ENCODE measurements at places on chromosomes 3 and 15.
A peak's percentile ranks its signal among the peaks of the same experiment; 100 is the strongest.

- DNase-seq: no peak
Observed at GRCh38 chr15:31207246-31207645, 105.7 kb upstream of the TRPM1 start.

GRCh38 chr3:42659451-42660130 is 6.1 kb downstream of the ZBTB47 start:
- DNase-seq: no peak

DNA sequence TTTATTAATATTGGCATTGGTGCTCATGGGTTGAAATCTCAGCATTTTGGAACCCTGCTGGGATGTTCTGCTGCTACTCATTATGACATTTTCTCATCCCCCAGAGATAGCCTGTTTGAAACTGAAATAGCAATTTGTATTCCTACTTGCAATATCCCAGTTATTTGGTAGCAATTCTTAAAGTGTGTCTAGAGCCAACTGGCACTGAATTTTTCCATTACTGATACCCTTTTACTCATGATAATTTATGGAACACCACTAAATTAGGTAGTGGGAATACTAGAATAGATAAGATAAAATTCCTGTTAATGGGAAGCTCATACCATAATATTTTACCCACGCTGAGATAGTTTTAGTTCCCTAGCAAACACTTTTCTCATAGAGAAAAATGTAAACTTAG is 309.3 kb downstream of the SV2B start:
- no peak for DNase-seq

GRCh38 chr3:153599685-153600084 is 437.7 kb downstream of the RAP2B start:
- peak; percentile 70 for DNase-seq

GRCh38 chr15:35281515-35281914 is 196.4 kb upstream of the NANOGP8 start:
- DNase-seq: no peak

DNA sequence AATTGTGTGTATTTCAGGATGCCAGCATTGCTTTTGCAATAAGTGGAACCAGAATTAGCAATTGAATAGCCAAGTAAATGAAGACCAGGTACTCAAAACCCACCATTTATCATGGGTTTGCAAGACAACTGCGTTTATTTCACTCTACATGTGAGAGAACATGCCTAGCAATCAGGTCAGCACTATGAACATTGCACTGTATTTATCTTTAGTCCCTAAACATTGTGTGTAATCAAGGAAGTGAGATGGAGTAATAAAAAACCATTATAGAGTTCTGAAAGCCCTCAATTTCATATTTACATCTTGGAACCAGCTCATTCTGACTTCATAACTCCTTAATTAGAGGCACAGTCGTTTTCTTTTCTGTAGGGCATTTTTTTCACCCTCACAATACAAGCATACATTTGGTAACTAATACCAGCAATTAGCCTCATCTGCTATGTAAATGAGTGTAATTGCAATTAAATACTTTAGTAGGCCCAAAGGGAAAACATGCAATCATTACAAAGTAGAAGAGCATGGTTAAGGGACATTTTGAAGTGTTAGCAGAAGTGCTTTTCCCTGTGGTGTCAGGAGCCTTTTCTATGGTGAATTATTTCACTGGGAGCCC is 153.1 kb upstream of the DPH6 start:
- DNase-seq: no peak

- no peak for DNase-seq
Observed at GRCh38 chr3:129622933-129623332, 16.5 kb upstream of the PLXND1 start.

DNA sequence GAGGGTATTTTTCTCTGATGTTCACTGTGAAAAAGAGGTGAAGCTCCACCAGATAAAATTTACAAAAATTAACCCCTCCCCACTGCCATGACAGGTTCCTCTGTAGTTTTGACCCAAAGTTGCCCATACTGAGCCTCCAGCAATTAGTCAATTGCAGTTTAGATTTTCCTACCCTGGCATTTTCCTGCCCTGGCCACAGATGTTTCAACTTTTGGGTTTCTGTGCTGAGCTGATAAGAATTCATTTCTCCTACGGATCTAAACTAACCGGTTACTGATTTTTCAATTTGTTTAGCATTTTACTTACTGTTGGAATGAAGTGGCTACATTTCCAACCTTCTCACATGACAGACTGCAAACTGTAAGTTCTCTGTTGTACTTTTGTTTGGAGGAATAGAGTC is 1346.1 kb upstream of the EPHA6 start:
- DNase-seq: no peak

DNA sequence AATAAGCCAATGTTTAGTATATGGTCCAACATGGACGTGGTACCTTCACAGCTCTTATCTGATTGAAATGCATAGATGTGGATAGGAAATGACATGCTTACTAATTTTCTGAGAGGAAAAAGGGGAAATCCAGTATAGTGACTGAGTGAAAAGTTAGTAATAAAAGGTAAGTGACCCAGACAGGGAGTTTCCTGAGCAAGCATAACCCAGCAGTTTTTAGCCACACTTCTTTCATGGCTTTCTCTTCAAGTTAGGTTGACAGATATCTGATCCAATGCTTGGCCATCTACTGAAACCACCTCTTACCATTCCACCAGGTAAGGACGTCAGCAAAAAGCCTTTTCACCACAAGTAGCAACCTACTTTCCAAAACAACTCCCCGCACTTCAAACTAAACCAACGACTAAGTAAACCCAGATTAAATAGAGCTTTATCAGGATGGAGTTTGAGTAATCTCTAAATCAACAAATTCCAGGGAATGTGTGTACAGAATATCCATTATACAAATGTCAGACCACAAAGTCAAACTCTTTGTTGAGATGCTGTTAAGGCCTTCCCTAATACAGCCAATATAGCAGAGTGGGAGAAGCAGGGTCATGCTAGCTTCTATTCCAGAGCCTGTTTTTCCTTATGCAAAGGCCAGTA is 329.7 kb downstream of the RORA start:
- DNase-seq: no peak

- peak; percentile 97 for DNase-seq
Observed at GRCh38 chr3:107987036-107987939, 103.5 kb downstream of the CD47 start.

DNA sequence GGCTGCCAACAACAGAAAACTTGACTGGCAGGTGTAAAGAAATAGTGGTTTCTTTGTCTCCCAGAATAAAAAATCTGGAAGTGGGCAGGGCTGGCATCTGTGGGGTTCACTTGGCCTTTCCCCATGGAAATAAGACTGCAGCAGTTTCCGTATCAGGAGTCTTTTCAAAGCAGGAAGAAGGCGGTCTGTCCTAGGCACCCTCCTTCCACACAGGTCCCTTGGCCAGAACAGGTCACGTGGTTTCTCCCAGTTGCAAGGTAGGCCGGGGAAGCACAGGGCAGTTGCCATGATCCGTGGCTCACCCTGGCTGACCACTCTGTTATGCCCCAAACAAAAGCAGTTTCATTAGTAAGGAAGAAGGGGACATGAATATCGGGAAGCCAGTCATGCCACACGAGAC is 45.4 kb downstream of the ZDHHC19 start:
- DNase-seq: no peak

GRCh38 chr15:60413231-60413824 is 15.5 kb upstream of the ANXA2 start:
- no peak for DNase-seq

GRCh38 chr3:52990637-52991036 is 55.2 kb downstream of the SFMBT1 start:
- DNase-seq: no peak

GRCh38 chr3:178475062-178475461 is 61.2 kb upstream of the KCNMB2 start:
- DNase-seq: no peak

GRCh38 chr3:71441217-71441924 is 142.2 kb downstream of the FOXP1 start:
- DNase-seq: no peak

DNA sequence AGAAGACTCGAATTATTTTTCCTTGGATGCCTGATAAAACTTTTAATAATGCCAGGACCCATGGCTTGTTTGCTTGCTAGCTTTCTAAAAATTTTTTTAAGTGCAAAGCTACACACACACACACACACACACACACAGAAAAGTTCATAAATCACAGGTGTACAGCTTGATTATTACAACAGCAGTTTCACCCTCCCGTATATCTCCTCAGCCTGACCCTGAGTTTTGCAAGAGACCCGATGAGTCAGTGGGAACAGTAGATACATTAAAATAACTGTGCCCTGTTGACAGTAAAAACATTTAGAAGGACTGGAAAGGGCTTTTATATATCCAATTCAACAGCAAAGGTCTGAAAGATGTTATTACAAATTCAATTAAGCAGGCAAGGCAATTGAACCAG is 46.7 kb downstream of the EMC4 start:
- no peak for DNase-seq

DNA sequence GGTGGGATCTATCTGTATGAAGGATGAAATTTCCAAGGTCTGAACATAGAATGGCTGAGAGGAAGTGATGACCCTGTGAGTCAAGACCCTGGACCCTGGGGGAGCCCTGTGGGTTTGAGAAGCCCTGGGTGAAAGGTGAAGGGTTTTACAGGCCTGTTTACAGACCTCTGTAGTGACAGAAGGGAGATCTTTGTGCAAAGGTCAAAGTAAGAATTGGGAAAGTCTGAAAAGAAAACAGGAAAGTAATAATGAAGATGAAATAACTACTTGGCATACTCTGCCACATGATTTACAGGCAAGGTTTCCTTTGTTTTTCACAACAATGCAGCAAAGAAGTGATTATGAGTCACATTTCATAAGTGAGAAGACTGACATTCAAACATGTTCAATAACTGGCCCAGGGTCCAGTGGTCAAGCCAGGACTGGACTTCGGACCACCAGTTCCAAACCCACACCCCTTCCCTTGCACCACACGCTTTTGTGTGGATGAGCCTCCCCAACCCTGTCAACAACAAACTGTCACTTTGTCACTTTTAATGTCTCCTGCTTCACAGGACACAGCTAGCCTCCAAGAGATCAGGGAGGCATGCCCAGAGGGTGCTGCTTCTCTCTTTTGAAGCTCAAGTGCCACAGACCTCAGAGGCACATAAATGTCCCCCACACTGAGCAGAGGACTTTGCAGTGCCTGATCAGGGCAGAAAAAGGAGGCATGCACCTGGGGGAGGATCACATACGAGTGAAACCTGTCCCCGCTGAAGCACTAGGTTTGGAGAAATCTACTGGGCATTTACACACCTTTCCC is 21.5 kb downstream of the CD86 start:
- DNase-seq: no peak

GRCh38 chr3:11155341-11156025 is 1.2 kb downstream of the HRH1 start:
- peak; percentile 76 for DNase-seq

GRCh38 chr3:58163234-58163633 is 47.5 kb downstream of the DNASE1L3 start:
- DNase-seq: no peak

- DNase-seq: no peak
Observed at GRCh38 chr3:49700453-49701128, 11.2 kb downstream of the RNF123 start.

- no peak for DNase-seq
Observed at GRCh38 chr15:64009798-64010261, 36.5 kb downstream of the DAPK2 start.

- DNase-seq: no peak
Observed at GRCh38 chr15:76936671-76937070, 5.1 kb downstream of the RCN2 start.

DNA sequence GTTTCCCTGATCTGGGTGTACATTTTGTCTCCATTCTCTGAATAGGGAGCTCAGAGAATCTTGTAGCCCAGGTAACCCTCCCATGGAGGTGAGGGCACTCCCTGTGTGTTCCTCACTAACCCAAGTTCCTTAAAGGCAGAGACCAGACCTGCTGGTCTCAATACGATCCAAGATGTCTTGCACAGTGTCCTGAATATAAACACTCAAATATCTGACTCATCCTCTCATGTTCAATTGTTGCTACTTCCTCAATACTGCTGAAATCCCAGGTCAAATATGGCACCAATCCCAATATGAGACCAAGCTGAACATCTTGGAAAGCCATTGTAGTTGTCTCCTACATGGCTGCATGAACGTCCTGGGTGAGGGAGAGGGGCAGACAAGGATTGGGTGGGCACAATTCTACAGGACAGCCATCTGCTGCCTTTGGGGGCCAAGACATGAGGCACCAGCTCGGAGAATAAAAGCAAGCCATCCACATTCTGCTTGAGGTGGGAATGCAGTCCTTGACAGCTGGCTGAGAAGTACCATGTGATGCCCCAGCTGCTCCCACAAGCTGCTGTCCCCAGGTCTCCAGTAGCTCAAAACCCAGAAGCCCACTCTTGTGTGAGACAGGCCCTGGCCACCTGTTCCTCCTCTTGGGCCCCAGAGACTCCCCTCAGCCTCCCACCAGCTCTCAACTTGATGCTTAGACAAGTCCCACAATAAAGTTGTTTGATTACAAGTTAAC is 18.2 kb downstream of the TBC1D2B start:
- DNase-seq: no peak

- DNase-seq: no peak
Observed at GRCh38 chr3:160296591-160296990, 71.4 kb downstream of the C3orf80 start.

DNA sequence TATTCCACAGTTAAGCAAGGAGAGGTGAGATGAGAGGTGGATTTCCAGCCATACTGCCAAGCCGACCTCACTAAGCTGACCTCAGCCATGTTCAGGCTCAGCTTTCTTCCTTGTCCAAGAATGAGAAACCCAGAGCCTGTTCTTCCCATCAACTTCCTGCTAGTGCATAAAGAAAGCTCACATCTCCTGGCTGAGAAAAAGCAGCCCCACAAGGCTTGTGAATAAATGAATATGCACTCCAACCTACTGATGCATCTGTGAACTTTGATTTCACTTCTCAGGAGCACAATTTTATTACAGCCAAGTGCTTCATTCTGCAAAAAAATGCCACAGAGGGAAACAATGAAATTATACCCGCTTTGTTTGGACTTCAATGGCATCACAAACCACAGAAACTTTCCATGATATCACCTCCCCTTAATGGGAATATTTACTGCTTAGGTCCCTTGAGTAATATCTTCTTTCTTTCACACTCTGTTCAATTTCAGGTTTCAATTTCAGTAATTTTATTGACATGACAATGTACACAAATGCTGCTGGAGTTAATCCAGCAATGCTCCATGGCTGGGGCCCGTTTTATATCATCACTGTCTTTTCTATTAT is 437.0 kb upstream of the PPP2R3A start:
- DNase-seq: no peak

GRCh38 chr3:12545473-12545791 is at the start of gene MKRN2OS:
Gene MKRN2OS, minus strand, starts transcription at chr3:12545499. Its CDS starts 35 bp downstream, at chr3:12545464.
- no peak for DNase-seq

DNA sequence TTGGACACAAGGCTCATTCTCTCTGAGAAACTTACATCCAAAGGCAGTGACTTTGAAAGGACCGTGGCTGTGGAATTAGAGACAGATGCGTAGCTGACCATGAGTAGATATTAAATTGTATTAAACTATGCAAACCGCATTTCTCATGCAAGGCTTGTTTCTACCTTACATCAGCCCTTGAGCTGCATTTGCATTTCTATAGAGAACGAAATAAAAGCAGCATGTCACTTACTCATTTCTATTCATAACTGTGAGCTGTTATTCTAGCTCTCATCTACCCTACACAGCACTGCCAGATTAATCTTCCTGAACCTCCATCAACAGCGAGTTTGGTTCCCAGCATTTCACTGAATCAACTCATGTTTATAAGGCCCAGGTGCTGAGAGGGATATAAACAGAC is 72.3 kb downstream of the THSD4 start:
- DNase-seq: no peak
